ENCODE measurements at places on chromosomes 3 and 15.
A peak's percentile ranks its signal among the peaks of the same experiment; 100 is the strongest.

GRCh38 chr3:140857993-140858392 lies 83.6 kb upstream of the SLC25A36 start:
- DNase-seq, result no peak

DNA sequence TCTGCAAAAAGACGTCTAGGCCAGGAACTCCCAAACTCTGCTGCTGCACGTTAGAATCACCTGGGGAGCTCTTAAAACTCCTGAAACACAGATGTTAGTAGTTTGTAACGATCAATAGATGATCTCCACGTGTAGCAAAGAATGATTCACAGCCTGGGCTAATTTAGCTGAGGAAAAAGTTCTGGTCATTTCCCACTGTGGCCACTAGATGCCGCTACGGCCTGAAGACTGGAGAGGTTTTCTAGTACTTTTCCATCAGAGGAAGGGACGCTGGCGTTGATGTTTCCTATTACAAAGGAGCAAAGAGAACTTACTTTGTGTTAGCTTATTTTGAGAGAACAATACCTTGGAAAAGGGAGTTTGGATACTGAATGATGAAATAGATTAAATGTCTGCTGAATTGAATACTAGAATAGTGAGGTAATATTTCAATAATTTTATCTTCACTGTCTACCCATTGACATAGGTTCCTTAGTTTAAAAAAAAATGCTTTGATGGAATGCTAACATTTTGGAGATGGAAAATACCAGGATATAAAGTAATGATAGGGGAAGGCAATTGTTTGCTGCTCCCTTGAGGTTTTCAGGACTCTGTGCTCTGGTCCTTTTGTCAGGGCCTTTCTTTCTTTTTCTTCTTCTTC lies 159.1 kb downstream of the P3H2 start:
- DNase-seq, result peak; percentile 94

DNA sequence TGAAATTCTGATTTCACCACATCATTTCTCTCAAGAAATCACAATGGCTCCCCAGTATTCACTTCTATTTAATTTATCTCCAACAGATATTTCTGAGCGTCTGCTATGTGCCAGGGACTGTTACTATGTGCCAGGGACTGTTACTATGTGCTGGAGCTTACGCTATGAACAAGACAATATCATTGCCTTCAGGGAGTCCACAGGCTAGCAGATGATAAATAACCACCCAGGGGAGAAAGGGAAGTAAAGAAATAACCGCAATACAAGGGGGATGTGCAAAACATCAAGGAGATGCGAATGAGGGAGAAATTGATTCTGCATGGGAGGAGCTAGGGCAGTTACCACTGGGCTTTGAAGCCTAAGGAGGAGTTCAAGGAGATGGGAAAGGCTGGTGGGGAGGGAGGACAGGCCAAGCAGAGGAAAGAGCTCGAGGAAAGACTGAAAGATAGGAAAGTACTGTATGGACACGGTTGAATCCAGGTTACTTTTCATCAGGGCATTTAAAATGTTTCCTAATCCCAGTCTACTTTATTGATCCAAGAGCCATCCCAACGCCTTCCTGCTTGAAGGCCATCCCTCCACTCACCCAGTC lies 2.5 kb downstream of the THSD4 start:
- no peak for DNase-seq

- no peak for DNase-seq
These were observed 71.8 kb downstream of the RBPMS2 start for GRCh38 chr15:64703632-64703959.

DNA sequence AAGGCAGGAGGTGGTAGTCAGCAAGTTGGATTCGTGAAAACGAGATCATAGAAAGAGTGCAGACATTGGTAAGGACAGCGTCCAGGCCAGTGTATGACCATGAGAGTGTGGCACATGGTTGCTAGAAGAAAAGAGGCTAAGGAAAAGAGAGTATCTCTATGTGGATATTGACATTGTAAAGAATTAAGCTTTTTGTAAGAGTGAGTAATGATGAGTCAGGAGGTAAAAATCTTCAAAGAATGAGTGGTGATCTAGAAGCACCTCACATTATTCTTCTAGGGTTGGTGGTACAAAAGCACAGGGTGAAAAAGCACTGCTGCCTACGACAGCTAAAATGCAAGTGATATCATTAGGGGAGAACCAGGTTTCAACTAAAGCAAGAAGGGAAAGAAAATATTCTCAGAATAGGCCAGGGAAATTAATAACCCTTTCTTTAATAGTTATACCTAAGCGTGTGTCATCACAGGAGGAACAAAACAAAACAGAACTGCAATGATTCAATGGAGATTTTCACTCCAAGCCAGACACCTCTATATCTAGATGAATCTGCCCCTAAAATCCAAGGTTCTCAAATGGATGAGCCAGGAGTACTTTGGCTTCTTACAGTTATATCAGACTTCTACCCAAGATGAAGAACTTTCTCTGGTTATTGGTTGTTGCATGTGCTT lies 884.7 kb downstream of the NAALADL2 start:
- no peak for DNase-seq

- no peak for DNase-seq
These were observed 35.8 kb downstream of the IFT122 start for GRCh38 chr3:129475863-129476262.

DNA sequence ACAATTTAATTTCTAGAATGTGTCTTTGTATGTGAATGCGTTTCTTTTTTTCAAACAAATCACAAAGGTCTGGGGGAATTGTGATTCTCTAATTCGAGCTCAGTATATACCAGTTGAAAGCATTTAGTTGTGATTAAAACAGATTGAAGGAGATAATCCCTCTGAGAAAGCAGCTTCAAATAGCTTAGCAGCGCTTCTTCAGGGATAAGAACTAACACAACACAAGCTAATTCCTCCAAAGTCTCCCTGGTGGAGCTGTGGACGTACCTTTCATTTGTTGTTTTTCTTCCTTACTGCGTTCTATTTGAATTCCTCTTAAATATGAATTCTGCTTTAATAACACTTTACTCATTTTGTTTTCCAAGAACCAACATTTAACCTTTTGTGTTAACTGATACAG lies 286.7 kb downstream of the ROBO2 start:
- DNase-seq, result no peak

DNA sequence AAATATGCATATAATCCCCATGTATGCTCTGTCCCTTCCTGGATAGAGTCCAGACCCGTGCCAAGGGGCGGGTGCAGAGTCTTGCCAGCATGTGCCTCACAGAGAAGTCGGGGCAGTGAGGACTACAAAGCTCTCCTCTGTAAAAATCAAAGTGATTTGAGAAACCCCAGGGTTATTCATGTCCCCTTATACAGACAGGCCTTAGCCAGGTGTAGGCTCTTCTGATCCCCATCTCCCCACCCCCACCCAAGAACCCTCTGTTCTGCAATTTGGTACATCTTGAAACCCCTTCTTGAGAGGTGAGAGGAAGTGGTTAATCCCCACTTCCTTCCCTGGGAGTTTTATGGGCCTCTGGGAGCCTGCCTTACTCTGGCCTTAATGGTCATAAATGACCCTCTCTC lies 24.7 kb downstream of the TRIM71 start:
- peak; percentile 32 for DNase-seq

DNA sequence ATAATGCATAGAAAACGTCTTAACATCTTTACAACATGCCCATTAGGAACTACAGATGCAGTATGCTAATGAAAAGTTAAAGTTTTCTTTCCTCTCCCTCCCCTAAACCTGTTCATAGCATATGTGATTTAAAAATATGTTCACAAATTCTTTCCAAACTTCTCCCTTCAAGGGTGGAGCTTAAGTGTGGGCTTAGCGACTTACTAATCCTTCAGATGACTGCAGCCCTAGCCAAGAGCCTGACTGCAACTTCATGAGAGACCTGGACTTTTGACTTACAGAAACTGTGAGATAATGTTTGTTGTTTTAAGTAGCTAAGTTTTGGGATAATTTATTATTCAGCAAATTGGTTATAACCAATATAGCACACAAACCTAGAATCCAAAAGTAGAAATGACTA lies 22.0 kb upstream of the ANXA2 start:
- no peak for DNase-seq

GRCh38 chr15:93217343-93217742 lies 128.3 kb upstream of the RGMA start:
- DNase-seq, result no peak
